ENCODE measurements at places on chromosomes 4 and X.

DNA sequence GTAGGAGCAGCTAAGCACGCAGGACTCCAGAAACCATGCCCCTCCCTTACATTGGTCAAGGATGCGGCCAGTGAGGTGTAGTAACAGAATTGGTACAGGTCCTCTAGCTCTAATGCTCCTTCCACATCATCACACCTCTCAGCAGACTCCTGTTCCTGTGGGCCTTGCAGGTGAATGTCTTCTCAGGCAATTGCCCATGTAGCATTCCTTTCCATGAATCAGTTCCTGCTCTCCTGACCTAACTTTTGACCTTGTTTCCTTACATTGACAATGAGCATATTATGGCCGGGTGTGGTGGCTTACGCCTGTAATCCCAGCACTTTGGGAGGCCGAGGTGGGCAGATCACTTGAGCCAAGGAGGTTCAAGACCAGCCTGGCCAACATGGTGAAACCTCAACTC, 31.3 kb downstream of the MAP7D3 start:
- no peak for DNase-seq

DNA sequence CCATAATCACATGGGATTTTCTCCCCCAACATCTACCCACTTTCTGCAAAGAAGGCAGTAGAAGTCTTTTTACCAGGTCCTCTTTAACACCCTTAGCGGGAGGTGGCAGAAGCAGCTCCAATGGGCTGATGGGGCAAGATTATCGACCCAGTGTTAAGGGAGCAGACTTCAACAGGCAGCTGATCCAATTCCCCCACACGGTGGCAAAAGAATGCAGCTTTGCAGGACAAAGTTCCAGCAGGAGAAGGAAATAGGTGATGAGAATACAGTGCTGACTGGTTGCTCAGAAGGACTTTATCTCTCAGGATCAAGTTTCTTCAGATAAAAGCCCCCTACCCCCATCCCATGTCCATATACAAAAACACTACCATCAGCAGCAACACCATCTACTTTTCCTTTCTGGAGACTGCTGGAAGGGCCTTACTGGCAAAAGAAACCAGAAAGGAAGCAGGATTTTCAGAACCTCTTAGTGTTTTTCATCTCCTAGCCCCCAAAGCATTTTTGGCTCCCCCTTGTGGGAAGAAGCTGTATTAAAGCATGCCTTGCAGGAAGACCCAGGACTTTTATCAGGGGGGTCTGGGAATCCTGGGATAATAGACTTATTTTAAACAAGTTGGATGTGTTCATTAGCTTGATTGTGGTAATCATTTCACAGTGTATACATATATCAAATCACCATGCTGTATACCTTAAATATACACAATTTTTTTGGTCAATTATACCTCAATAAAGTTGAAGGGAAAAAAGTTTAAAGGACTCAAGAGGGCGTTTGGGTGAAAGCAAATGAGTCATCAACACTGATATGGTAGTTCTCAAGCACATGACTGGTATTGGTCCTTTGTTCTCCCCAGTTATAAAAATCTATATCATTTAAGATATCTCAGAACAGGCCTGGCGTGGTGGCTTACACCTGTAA, 146.4 kb downstream of the GPC3 start:
- no peak for DNase-seq

DNA sequence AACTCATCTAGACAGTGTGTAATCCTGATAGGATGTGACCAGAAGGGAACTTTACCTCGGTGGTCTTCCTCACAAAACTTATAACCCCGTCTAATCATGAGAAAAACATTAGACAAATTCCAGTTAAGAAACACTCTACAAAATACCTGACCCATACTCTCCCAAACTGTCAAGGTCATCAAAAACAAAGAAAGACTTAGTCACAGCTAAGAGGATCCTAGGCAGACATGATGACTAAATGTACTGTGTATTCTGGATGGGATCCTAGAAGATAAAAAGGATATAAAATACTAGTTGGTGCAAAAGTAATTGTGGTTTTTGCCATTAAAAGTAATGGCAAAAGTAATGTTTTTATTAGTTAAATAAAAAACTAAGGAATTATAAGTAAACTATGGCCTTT, 81.6 kb downstream of the DTHD1 start:
- DNase-seq = no peak

DNA sequence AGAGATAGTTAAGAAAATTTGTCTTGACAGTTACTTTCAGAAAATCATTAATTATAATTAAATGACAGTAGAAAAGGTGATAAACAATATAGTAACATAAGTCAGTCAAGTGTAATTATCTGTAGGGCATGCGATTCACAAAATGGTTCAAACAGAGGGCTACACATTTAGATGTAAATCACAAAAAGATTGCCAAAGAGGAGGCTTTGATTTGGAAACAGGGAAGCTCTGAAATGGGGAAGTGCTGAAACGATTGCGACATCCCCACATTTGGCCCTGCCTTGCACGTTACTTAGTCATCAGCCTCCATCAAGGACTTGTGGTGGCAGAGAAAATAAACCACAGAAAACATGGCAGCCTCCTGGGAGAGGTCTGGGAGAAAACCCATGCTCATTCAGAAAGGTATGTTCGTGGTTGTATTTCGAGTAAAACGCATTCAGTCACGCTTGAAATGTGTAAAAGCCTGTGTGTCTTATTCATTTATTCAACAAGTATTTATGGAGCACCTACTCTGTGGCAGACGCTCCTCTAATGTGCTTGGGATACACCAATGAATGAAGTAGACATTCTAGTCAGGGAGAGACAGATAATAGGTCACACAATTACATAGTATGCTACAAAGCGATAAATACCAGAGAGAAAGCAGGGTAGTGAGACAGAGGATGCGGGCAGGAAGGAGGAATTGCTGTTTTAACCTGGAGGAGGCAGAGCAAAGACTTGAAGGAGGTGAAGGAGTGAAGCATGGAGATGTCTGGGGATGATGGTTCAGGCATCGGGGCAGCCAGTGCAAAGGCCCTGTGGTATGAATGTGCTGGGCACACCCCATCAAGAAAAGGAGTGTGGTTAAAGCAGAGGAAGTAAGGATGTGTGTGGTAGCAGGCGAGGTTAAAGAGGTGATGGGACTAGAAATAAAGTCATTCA, 7.8 kb downstream of the RBM47 start:
- no peak for DNase-seq
